ENCODE measurements at places on chromosomes 13 and 19. TPM values are rescaled to one million over a fixed set of nuclear protein-coding genes. Genes with fewer than 3 reads are reported as not detected.

POLR1D gene
- 97.4 TPM for total RNA-seq

MTUS2 gene
- total RNA-seq, result 126 TPM

DNA sequence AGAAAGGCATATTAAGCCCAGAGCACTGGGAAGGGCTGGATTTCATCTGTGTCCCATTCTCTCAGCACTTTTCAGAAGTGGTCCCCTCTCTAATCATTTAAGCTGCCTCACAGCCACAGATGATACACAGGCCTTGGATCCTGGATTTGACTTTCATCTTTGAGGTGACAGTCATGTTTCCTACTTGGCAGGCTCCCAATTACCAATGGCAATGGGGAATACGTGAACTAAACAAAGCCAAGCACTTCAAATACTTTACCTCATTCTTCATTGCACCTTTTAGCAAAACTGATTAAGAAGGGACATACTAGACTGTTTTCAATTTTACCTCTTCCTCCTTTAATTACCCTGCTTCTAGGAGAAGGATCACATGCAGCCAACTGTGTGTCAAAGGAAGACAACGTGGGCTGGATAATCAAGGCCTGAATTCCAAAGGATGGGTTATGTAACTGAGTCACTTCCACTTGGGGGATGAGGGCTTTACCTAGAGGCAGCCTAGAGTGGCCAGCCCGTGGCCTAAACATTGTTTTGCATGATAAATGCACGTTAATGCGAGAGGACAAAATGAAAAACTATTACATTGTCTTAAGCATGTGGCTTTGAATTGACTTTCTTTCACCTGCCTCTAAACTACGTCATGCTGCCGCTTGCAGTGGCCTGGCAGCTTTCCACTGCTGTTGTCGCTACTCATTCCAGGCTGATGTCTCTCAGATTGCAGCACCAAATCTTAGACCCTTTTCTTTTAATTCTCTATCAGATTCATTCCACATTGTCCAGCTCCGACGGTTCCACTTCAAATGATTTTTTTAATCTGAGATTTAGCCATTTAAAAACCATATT is 95.0 kb downstream of the KCTD12 start:
- peak; percentile 31 for DNase-seq

GNG7 gene
- 39.3 TPM for total RNA-seq

DNA sequence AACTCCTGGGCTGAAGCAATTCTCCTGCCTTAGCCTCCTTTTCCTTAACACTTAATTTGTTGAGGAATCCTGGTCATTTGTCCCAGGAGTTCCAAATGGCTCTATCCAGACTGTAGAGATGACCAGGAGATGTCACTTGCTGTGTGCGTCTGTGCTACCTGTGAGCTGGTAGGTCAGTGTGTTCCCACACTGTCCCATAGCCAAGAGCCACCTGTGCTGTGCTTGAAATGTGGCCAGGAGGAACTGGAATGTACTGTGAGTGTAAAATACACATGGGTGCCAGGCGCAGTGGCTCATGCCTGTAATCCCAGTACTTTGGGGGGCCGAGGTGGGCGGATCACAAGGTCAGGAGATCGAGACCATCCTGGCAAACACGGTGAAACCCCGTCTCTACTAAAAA is 29.4 kb upstream of the KDM4B start:
- DNase-seq, result no peak

CLDND2 gene
- not detected for total RNA-seq

CELF5 gene
- total RNA-seq, result not detected

BRSK1 gene
- total RNA-seq, result 1.9 TPM

DNA sequence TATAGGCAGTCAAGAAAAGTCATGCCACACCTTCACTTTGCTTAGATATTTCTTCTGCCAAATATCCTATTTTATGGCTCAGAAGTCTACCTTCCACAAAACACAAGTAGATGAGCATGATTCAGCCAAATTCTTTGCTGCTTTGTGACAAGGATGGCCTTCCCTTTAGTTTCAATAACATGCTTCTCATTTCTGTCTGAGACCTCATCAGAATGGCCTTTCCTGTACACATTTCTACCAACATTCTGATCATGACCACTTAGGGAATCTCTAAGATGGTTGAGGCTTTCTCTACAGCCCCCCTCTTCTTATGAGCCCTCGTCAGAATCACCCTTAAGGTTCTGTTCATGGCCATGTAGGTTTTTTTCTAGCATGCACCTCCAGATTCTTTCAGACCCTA is 96.2 kb downstream of the COL4A2 start:
- DNase-seq, result no peak

DNA sequence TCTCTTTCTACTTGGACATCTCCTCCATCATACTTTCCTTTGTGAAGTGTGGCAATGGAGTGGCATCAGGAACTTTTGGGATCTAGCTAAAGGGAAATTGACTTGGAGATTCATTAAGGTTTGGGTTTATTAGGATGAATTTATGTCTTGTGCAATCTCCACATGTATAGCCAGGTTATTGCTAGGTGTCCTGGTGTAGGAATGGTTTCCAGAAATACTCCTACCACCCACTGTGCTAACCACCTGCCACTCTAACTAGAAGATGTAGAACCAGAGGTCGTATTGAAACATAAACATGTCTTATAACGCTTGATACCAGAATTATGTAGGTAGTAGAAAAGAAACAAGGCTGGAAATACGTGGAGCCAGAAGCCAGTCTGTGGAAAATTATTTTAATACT is 38.1 kb upstream of the MED4 start:
- no peak for DNase-seq

DNA sequence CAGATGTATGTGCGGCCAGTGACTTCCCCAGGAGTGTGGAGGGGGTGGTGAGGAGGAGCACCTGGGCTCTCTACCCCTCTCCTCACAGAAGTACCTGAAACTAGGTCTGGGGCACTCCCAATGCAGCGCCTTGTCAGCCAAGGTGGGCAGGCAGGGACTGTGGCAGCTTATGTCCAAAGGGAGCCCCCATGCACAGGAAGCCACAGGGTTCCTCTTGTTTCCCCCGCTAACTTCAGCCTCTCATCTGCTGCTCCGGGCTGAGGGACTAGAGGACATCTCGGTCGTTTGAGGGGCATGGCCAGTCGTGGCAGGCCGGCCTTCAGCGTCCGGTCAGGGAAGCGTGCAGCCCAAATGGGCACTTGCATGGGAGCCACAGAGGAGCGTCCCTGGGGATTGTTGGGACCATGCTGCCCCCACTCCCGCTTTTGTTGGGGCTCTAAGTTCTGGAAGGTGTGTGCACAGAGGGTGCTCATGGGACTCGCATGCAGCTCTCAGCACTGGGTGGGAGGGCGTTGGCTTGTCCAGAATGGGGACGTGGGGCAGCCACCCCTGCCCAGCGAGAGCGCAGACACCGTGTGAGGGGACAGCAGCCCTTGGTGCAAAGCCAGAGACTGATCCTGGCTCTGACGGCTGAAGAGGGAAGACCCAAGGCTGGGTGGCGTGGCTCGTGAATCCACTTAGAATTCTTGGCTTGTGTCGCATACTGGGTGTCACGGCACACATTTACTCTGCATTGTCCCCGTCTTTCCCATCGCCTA is 16.6 kb upstream of the NPAS1 start:
- DNase-seq, result no peak

- DNase-seq, result no peak
These were observed 213.1 kb upstream of the TMTC4 start for GRCh38 chr13:100887729-100888151.

LIM2 gene
- total RNA-seq, result not detected

DAND5 gene
- 11.2 TPM for total RNA-seq

GRCh38 chr13:110221406-110222117 is 85.4 kb downstream of the COL4A1 start:
- no peak for DNase-seq

LIN37 gene
- total RNA-seq, result 8.3 TPM

DNA sequence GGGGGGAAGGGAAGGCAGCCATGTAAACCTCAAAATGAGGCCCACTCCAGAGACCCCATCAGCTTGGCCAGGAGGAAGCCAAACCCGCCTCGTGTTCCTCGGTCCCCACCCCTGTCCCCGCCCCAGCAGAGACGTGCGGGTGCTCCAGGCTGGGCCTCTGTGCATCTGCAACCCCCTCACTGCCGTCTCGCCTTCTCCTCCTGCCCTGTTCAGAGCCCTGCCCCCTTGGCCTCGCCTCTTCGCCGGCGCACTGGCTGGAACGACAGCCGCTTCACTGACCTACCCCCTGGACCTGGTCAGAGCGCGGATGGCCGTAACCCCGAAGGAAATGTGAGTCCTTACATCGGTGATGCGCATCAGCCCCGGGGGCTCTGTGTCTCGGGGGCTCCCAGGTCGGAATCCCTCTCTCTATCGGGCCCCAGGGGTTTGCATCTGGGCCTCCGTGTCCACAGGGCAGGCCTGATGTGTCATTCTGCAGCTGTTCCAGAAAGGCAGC is 32.2 kb downstream of the TMEM161A start:
- DNase-seq, result peak; percentile 54

ZNF628 gene
- total RNA-seq, result 6.4 TPM

GRCh38 chr13:74479124-74479523 is 344.9 kb upstream of the KLF12 start:
- no peak for DNase-seq
